Activated CD4-positive, CD25-positive, alpha-beta regulatory T cell (primary cell): ENCODE measurements at places on chromosomes 5 and 9.

- no peak for DNase-seq
These were observed 10.4 kb upstream of the SLC30A5 start for GRCh38 chr5:69083412-69083811.

DNA sequence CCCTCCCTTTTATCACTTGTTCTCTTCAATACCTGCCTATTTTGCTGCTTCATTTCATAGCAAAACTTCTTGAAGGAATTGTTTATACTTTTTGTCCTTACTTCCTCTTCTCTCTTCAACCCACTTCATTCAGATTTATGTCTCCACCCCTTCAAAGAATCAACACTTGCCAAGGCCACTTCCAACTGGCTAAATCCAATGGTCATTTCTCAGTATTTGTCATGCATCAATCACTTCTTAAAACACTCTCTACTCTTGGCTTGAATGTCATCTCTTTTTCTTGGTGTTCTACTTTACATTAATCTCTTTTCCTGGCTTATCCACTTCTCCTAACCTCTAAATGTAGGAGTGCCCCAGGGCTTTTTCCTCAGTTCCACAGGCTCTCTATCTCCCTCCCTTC, 8.3 kb upstream of the FCHO2 start:
- no peak for DNase-seq

DNA sequence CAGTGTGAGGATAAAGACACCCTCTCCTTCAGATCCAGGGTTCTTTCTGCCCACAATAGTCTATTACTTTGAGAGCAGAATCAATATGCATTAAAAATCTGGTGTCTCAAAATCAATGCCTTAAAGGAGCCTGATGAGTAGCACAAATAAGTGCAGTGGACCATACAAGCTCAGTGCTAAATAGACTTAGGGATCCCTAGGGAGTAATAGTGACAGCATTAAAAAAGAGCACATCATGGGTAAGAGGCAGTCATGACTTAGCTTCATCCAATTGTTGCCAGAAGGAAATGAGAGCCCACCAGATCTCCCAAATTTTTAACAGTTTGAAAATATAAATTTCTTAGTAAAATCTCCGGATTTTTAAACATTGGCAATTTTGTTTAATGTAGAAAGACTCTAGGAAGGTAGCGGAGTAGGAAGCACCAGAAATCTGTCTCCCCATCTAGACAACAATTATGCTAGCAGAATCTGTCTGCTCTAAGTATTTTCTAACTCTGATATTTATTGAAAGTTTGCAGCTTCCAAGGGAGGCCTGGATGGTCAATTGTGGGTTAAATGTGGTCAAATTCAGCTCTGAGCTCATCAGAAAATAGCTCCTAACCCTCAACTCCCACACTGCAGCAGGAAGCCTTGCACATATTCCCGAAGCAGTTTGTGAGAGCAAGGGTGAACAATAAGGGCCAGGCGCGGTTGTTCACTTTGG, 443.9 kb downstream of the TLE1 start:
- DNase-seq, result no peak

DNA sequence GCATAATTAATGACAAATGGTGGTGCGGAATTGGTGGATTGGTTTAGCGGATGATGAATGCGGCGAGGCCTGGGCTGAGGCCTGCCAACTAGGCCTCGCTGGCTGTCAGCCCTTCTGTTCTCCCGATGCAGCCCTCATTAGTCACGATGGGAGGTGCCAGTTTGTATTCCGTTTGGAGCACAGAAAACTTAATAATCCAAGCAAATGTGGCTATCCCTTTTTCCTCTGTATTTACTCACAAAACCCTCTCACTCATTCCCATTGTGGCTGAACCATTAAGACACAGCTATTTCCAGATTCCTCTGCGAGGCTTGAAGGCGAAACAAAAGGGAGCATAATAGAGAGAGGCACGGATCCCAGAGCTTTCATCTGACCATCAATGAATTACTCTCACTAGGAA, 114.3 kb downstream of the MVB12B start:
- DNase-seq, result no peak

- DNase-seq, result no peak
These were observed 26.4 kb downstream of the ZDHHC11B start for GRCh38 chr5:757931-758697.

- DNase-seq, result no peak
These were observed 21.7 kb downstream of the NIPAL4 start for GRCh38 chr5:157481666-157482065.
